T-helper 1 cell treated with Interleukin-12 subunit alpha and Interleukin-12 subunit beta and Interleukin-4 antibody, amounts not matched to agents 30 ng/mL and 1 ng/mL, for 36 hours (primary cell): ENCODE measurements at places on chromosomes 16 and 17. TPM values are rescaled to one million over a fixed set of nuclear protein-coding genes. Genes with fewer than 3 reads are reported as not detected.

The BCO1 gene
- not detected in 2 replicates for total RNA-seq

The PRR29 gene
- total RNA-seq = 2.2 and 3.0 TPM in 2 replicates

The LRRC46 gene
- 0.78 and 0.81 TPM in 2 replicates for total RNA-seq

The VMO1 gene
- total RNA-seq = 0.51 TPM in 1 of 2 replicates, not detected in the other

The TNRC6A gene
- total RNA-seq = 51.1 and 56.3 TPM in 2 replicates

The C16orf89 gene
- total RNA-seq = not detected in 2 replicates

The CEP112 gene
- total RNA-seq = 3.0 and 3.5 TPM in 2 replicates

The HOXB5 gene
- 0.37 and 0.56 TPM in 2 replicates for total RNA-seq
